Frontal cortex (tissue), 4 donors: ENCODE measurements at places on chromosomes 2 and 18. TPM values are rescaled to one million over a fixed set of nuclear protein-coding genes. Genes with fewer than 3 reads are reported as not detected.

LIMS2 gene
- total RNA-seq: 1.2 TPM

PIEZO2 gene
- 2.4 TPM for total RNA-seq

STEAP3 gene
- total RNA-seq: under 0.01 TPM

ANKZF1 gene
- 34.2 TPM for total RNA-seq

CD8B2 gene
- total RNA-seq: under 0.01 TPM

CROCC2 gene
- not detected for total RNA-seq

USP14 gene
- 27.3 TPM for total RNA-seq

FLACC1 gene
- 2.4 TPM for total RNA-seq

TUBB8B gene
- not detected for total RNA-seq
